Fibroblast of the aortic adventitia (primary cell): ENCODE measurements at places on chromosomes 11 and 22. TPM values are rescaled to one million over a fixed set of nuclear protein-coding genes. Genes with fewer than 3 reads are reported as not detected.

GRCh38 chr11:103077554-103077953, 14.4 kb downstream of the DCUN1D5 start:
- DNase-seq: no peak

GRCh38 chr22:24593836-24594568, 1.1 kb upstream of the LRRC75B start:
- DNase-seq: no peak

- DNase-seq: no peak
Measured at GRCh38 chr11:64643256-64643881, 52.3 kb downstream of the SLC22A12 start.

GRCh38 chr11:7508087-7508486, 5.7 kb upstream of the PPFIBP2 start:
- no peak for DNase-seq

DNA sequence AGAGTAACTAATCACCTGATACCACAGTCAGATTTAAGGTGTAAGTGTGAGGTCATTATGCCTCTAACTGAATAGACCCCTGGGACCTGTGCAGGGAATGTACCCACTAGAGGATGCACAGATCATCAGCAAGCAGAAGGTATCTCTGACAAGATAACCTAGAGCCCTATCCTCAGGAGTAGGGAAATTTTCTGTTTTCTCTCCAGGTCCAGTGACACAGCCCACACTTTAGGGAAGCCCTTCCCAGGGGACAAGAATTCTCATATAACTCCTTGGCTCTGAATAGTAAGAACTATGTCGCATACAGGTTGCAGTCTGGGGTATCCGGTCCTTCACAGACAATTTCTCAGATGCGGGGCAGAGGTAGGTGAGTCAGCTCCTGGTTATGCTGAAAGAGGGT, at the start of gene OR52E5:
OR52E5 (plus strand) TSS at position 301 of the 400 bp plus-strand sequence. CDS start 7,569 bp downstream, outside the sequence.
- no peak for DNase-seq

- no peak for DNase-seq
Measured at GRCh38 chr11:45208135-45208534, 61.7 kb downstream of the PRDM11 start.

- no peak for DNase-seq
Measured at GRCh38 chr11:11363674-11364073, 10.6 kb upstream of the CSNK2A3 start.

DNA sequence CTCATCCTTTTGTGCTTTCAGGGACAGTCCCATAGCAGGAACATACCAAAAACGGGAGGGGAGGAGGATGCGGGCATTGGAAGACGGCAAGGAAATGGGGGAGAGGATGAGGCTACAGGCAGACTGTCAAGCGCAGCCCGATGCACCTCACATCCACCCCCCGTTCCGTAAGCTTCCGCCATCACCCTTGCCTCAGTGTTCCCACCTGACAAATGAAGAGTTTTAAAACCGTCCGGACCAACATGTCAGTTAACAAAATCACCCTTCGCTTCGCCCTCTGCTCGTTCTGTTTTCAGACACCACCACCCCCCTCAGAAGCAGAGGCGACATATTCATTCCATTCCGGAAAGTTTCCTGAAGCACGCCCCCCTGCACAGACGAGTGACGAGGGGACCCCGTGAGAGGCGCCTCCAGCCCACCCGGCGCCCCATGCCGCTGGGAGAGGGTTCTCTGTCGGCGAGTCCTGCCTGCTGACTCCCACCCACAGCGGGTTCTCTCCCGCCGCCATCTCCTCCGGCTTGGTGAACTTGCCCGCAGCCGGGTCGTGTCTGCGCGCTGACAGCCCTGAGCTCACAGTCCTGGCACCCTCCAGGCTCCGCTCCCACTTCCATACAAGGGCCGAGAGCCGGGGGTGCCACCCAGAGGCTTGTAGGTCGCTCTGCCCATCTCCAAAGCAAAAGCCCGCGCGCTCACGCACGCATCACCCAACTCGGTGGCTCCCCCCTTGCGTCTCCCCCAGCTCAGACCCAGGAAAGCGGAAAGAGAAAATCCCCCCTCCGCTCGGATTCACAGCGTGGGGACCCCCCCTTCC, 1.5 kb downstream of the IGSF9B start:
- DNase-seq: no peak

DNA sequence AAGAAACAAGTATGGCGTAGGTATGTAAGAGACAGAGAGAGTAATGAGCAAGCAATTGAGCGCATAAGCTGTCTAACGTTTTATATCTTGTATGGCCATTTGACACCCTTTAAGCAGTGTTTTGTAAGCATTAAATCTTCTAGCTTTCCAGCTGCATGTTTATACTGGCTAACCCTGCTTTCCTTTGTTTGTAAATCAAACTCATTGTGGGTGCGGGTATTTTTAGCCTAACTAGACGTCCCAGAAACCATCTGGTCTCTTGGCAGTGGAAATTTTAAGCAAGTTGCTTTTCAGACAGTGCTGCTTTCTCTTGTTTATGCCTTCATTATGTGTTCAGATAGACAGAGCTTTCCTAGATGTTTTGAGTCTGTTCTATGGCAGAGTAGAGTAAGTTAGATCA, 73.5 kb downstream of the RNF169 start:
- peak; percentile 92 for DNase-seq

DNA sequence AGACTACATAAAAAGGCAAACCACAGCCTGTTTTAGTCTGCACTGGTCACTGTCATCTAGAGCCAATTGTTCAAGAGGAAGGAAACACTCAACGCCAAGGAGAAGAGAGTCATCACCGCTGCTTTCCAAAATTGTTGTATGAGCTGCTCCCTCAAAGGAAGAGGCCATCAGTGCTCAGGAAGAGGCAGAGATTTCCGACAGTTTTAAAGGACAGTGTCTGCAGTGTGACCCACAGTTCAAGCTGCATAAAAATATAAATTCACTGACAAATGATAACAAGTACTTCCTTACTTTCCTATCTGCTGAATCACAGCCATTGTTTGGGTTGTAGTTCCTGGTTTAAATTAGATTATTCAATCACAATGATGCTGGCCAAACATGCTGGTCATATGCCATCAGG, 16.4 kb downstream of the PRCP start:
- peak; percentile 29 for DNase-seq

DNA sequence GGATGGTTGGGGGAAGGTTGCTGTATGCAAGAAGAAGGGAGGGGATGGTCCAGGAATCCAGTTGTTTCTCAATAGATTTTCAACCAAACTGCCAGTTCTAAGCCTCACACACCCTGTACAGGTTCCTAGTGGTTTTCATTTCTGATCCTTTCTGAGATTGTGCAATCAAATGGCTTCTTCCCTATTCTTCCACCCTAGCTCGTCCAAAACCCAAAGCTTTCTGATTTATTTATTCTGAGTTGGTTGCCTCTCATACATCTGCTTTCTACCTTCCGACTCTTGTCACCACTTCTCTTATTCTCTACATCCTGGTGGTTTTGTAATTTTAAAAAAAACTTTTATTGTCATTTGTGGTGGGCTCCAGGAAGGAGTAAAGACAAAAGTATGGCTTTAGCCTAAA, 12.6 kb downstream of the OR5A2 start:
- DNase-seq: no peak

GRCh38 chr22:37501610-37502341, 15.6 kb upstream of the MFNG start:
- DNase-seq: peak; percentile 86

- DNase-seq: no peak
Measured at GRCh38 chr11:14884667-14885273, 7.3 kb downstream of the CYP2R1 start.

GRCh38 chr11:93746101-93746500, 4.6 kb downstream of the C11orf54 start:
- DNase-seq: no peak

GRCh38 chr11:35641171-35641897, 21.2 kb upstream of the TRIM44 start:
- DNase-seq: peak; percentile 72

- DNase-seq: peak; percentile 24
Measured at GRCh38 chr11:66172146-66172545, 96.3 kb upstream of the RAB1B start.

DNA sequence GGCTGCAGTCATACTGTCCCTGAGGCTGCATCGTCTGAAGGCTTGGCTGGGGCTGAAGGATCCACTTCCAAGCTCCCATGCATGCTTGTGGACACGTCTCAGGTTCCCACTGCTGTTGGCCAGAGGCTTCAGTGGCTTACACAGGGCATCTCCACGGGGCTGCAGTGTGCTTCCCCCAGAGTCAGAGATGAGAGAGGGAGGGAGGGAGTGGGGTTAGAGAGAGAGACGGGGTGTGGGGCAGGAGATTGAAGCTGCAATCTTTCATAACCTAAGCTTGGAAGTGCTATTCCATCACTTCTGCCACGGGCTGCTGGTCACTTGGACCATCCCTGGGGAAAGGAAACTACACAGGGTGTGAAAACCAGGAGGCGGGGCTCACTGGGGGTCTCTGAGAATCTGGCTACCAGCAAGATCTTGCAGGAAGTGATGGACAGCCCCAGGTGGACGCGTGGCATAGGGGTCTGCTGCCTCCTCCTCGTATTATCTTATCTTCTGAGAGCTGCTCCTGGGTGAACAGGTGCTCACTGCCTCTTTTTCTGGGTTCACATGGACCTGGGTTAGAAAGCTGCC, 63.0 kb upstream of the MYEOV start:
- DNase-seq: no peak

- DNase-seq: no peak
Measured at GRCh38 chr22:19632668-19633148, 81.6 kb upstream of the SEPTIN5 start.

- no peak for DNase-seq
Measured at GRCh38 chr22:47564158-47564450, 801.7 kb downstream of the TBC1D22A start.

DNA sequence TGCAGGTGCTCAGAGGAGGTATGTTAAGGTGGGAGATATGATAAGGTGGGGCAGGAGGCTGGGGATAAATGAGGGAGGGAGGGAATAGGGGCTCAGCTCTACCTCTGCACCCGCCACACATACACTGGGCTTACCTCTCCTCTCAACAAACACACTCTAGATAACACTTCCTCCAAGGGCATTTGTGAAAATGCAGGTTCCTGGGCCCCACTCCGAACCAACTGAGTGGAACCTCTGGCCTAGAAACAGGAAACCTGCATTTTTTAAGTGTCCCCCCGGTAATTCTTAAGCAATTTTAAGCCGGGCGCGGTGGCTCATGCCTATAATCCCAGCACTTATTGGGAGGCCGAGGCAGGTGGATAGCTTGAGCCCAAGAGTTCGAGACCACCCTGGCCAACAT, 46.5 kb upstream of the CD5 start:
- DNase-seq: no peak

GRCh38 chr11:61045271-61045670, 57.0 kb upstream of the CD5 start:
- DNase-seq: no peak

DNA sequence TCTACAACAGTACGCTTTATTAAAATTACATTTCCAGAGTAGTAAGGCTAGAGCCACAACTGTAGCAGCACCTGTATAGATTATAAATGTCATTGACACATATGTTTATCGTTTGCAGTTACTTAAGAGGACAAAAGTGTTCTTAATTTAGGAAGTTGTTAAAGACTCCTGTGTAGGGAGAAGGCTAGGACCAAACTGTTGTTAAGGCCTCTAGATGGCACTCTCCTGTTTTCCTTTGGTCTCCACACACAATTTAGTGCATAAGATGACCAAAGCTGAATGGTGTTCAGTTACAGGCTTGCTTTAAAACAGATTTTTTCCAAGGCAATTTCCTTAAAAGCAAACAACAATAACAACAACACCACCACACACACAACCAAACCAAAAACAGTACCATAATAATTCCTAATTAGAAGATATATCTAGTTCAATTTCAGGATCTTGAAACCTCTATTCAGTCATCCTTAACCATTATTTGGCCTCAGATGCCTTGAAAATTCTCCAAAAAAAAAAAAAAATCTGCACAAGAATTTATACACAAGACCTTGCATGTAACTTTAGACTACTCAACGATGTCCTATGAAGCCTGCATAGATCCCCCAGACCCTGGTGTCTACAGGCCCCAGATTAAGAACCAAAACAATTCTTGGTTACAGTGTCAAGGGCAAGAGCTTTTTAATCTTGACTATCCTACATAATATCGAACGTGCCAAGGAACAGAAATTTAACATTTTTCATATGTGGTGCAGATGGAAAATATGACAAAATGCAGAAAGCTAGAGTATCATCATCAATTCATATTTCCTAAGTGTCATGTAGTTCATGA, 42.6 kb upstream of the APOA1 start:
- peak; percentile 87 for DNase-seq

GRCh38 chr11:69013009-69013951, at the start of gene MRGPRF:
TSS of gene MRGPRF (minus strand) at chr11:69013246. CDS start at chr11:69009901, 3,345 bp downstream.
- peak; percentile 92 for DNase-seq

DNA sequence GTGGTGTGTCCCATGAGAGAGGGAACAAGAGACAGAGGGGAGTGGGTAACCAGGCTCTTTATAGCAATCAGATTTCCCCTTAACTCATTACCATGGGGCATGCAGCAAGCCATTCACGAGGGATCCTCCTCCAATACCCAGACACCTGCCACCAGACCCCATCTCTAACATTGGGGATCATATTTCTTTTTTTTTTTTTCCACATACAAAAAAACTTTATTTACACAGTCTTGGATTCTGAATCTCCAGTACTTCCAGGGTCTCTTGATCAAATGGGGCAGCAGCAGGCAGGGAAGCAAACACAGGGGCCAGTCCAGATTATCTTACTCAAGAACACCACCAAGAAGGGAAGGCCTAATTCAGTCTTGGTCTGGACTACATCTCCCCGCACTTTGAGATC, 4.3 kb downstream of the DLAT start:
- no peak for DNase-seq

DNA sequence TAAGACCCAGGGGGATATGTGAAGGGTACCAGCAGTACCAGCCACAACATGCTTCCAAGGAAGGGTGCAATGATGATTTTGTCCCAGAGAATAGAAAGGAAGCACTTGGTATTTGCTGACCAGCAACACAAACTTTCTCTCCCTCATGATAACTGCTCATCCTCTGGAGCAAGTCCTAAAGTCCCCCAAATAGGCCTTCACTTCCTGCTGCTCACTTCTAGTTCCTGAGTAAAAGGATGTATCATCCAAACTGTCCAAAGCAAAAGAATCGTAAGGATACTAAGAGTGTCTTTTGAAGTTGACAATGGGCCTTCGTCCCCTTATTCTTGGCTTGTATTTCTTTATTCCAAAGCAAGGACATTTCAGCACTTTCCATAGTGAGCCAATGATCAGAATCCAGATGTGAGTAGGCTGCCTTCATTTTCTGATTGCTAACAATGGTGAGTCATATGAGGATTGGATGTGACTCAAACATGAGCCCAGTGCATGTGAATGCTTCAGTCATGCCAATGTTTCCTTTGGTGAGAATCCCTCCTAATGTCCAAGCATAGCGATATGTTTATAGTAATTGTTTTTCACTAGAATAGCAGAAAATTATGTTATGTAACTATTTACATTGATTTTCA, 243.4 kb upstream of the POU2AF2 start:
- DNase-seq: peak; percentile 95

C11orf21 gene
- total RNA-seq: not detected in 2 replicates

PLAAT2 gene
- total RNA-seq: not detected in 2 replicates

XKR3 gene
- total RNA-seq: 0.09 TPM in 1 of 2 replicates, not detected in the other

MB gene
- not detected in 2 replicates for total RNA-seq

SLC29A2 gene
- 0.36 TPM in 1 of 2 replicates, not detected in the other for total RNA-seq

MUC6 gene
- under 0.01 TPM in 1 of 2 replicates, not detected in the other for total RNA-seq

P2RY2 gene
- 0.18 TPM in 1 of 2 replicates, not detected in the other for total RNA-seq

RDX gene
- 108 and 307 TPM in 2 replicates for total RNA-seq

CHRDL2 gene
- total RNA-seq: not detected in 2 replicates

CARD18 gene
- total RNA-seq: not detected in 2 replicates

PTPN5 gene
- total RNA-seq: not detected in 2 replicates
